ENCODE measurements at places on chromosomes 16 and 17.

DNA sequence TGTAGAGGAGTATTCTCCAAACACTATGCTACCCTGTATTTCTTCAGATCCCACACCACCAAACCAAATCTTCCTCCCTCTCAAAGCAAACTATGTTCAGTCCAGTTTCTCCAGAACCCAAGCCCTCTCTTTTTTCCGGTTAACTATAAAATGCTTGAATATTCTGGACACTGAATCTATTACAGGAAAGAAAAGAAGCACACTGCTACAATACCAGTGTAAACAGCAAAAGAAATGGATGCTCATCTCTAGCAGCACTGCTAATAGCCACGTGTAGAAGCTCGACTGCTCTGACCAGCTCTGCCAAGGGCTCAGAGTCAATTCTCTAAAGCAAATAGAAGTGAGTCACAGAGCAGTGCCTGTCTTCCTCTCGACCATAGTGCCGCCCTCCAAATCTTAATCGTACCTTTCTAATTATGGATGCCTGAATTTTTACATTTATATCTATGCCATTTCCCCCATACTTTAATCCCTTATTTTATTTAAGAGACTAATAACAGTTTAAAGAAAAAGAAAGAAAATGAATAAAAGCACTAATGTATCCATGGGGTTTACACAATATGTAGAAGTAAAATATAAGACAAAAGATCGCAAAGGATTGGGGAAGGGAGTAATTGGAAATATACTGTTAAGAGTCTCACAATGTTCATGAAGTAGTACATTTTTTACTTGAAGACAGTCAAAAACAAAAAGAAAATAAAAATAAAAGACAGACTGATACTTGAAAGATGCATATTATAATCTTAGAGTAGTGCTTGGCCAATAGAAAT is 154.5 kb downstream of the PARN start:
- no peak for DNase-seq

- DNase-seq, result no peak
Observed at GRCh38 chr16:86521236-86522197, 11.2 kb downstream of the FOXF1 start.

DNA sequence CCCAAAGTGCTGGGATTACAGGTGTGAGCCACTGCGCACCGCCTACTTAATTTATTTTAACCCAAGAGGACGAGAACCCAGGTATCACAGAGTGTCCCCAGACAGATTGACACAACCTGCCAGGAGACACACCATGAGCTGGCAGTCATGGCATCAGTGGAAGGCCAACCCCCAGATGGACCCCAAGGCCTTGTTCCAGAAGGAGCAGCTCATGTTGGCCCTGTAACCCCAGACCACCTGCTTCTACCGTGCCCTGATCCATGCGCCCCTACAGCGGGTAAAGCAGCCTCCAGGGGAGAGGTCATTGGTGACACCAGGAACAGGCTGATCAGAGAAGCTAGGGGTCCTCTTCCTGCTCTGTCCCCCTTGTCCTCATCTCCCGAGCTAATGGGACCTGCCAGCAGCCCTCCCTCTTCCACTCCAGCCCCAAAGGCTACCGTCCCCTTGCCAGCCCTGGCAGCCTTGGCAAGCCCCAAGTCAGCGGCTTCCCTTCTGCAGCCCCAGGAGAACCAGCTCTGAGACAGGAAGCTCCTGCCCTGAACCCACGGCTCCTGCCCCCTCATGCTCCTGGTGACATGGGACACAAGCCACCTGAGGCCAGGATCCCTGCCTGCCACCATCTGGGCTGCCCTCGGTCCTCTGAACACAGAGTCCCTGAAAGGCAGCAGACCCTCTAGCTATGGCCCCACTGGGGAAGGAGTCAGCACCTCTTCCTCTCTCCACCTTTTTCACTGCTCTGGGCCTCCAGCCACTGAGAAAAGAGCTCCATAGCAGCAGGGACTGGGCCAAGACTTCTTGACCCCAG is 6.3 kb downstream of the SULT1A1 start:
- no peak for DNase-seq

GRCh38 chr17:73986641-73987177 is 216.8 kb upstream of the RPL38 start:
- no peak for DNase-seq

DNA sequence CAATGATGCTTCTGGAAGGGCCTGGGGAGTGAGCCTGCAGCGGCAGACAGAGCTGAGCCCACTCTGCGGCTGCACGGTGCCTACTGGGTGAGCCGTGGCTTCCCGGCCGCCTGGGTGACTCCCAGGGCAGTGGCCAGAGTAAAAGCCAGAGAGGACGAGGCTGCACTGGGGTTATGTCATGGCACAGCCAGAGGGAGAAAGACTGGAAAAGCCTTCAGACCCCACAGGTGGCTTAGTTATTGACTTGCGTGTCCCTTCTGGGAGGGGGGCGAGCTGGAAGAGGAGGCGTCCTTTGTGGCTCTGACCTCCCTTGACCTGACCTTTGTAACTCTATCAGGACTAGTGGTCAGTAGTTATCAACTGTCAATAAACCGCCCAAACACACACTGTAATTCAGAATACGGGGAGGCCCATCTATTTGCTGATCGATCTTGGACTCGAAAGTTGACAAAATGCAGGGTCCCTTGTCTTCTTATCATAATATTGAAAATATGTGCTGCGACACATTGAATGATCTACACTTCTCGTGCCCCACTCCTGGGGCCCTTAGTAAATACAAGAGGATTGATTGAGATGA is 385.9 kb upstream of the ZFHX3 start:
- DNase-seq, result no peak

DNA sequence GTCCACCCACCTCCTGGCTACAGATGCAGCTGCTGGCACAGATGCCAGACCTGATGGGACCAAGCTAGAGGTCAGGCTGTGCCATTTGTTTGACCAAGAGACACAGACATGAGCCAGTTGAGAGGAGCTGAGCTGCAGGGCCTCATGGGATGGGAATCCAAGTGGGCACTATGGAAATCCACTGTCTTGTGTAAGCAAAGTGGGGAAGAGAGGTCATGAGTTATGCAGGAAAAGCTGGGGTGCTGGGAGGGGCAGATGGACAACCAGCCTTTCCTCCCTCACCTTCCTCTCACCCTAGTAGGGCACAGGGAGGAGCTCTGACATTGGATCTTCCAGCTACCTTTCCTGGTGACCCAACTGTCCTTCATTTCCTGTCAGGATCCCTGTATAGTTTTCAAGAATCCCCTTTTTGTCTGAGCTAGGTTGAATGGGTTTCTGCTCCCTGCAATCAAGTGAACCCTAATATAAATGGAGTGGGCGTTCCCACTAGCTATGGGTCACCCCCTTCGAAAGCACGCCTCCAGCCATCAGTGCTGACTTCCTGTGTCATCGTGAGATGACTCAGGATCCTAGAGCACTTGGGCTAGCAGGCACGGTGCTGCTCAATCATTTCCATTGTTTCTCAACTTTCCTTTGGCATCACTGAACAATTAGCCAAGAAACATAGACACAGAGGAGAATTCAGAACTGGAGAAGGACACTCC is 13.6 kb downstream of the ATPAF2 start:
- no peak for DNase-seq

- DNase-seq, result no peak
Observed at GRCh38 chr16:278863-279366, 1.5 kb upstream of the ARHGDIG start.

DNA sequence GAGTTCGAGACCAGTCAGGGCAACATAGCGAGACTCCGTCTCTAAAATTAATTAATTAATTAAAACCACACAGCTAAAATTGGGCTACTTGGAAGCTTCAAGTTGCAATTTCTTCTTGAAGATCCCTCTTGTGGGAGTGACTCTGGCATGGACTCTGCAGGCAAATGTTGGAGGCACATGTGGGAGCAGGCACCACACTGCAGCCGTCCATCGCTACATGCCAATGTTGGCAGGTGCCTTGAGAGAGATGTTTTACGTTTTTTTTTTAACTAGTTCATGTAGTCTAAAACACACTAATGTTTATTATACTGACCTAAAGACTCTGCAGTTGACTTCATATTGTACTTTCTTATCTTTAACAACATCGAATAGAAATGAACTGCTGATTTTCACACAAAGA is 7.9 kb upstream of the CCL8 start:
- no peak for DNase-seq

GRCh38 chr17:7839190-7839875 is 5.3 kb downstream of the KDM6B start:
- no peak for DNase-seq

GRCh38 chr16:88394426-88394825 is 11.7 kb downstream of the ZNF469 start:
- no peak for DNase-seq

DNA sequence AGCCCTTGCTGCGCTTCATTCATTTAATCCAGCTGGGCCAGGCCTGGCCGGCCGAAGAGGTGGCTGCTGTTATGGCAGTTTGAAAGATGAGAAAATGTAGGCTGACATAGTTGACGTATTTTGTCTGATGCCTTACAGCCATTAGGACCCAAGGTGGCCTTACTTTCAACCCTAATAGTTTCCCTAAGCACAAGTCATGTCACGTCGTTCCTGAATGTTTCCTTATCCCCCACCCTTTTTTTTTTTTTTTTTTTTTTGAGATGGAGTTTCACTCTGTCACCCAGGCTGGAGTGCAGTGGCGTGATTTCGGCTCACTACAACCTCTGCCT is 307 bp upstream of the GOT2 start:
- DNase-seq, result no peak

GRCh38 chr17:34259146-34259545 is 4.1 kb downstream of the CCL2 start:
- DNase-seq, result no peak

- DNase-seq, result no peak
Observed at GRCh38 chr16:8663192-8664089, 11.0 kb upstream of the ABAT start.

DNA sequence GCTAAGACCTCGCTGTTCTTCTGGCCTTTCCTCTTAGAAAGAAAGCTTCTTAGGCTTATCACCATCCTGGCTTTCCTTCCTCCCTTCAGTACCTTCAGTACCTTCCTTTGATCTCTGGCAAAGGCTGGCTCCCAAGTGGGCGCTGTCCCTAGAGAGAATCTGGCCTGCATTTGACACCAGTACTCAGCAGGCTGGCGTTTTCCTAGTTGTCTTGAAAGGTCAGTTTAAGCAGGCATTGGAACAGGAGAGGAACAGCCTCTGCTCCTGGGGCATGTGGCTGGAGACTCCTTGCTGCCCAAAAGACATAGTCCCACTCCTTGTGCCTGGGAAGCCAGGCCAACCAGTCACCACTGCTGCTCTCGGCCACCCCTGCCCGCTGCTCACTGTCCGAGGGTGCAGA is 34.1 kb downstream of the TMEM238L start:
- no peak for DNase-seq

GRCh38 chr17:17963066-17963465 is 9.1 kb downstream of the TOM1L2 start:
- DNase-seq, result no peak

DNA sequence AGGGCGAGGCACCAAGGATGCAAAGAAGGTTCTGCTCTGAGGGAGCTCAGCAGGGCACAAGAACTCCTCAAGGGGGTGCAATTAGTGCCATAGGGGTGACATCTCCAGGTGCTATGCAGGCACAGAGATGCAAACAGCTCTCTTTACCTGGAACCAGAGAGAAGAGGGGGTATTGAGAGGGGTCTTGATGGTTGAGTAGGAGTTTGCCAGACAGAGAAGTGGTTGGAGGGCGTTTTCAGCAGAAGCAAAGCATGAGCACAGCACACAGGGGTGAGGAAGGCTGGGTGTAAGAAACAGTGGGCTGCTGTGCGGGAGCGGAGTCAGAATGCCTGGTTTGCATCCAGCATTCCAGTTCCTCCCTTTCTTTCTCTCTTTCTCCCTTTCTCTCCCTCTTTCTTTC is 81.8 kb upstream of the LHX1 start:
- no peak for DNase-seq

DNA sequence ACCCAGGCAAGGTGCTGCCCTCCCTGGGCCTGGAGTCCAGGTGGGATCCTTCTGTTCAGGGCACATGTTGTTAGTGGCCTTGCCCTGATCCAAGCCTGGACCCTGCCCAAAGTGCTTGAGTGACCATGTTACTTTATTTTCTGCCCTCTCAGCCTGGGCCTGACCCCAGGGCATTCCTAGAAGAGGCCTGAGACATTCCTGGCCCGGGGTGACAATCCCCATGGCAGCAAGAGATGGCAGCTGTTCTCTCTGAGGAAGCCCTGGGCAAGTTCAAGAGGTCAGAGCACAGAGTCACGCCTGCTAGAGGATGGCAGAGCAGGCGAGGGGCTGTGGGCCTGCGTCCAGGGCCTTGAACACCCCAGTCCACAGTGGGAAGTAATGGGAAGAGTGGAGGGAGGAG is 5.0 kb downstream of the CDH16 start:
- DNase-seq, result no peak

DNA sequence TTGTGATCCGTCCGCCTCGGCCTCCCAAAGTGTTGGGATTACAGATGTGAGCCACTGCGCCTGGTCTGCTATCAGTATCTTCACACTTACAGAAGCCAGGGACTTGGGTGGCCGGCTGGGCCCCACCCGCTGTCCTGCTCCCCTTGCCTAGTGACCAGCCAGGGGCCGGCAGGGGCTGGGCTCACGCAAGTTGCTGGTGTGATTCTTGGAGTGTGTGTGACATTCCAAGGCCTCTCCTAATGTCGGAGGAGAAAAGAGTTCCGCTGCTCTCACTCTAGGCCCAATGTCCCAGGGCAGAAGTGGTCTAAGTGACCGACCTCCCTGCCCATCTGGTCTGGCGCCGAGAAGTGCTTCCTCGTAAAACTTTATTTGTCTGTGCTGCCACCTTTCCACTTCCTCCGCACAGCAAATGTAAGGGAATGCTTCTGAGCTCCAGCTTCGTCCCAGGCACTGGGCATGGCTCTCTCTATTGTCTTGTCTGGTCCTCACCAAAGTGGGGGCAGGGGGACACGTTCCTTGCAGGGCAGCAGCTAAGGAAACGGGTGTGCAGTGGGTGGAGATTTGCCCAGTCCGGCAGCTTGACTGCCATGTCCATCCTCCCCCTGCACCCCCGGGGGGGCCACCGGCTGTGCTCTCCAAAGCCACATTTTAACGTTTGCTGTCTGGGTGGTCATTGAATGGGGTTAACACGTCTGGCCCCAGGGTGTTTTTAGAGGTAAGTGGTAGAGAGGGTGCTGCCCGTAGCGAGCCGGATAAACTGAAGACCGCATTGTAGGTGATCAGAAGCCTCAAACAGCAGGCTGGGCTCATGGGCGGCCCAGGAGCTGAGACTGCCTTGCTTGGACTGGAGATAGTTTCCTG is 7.8 kb upstream of the GSE1 start:
- no peak for DNase-seq

DNA sequence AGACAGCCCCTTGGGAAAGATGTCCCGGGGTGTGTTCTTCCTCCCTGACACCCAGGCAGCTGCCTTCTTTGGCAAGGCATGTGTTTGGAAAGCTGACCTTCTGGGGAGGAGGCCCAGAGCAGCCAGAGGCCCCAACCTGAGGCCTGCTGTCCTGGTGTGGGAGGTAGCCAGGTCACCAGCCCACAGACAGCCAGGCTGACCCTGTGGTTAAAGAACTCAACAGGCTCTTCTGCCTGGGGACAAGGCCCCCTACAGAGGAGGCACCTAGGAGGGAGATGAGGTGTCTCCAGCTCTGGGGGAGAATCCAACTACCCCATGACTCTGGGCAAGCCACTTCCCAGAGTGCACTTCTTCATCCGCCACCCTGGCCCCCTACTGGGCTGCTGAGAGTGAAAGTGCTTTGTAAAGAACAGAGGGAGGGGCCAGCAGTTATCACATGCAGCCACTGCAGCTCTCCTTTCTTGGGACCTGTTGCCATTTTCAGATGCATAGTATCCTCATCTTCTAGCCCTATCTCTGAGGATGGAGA is 13.1 kb upstream of the SREBF1 start:
- no peak for DNase-seq

GRCh38 chr16:49781401-49781800 is 74.5 kb downstream of the ZNF423 start:
- no peak for DNase-seq
